NCI-H2029 (cell line): ENCODE measurements at places on chromosomes 1 and 21.

DNA sequence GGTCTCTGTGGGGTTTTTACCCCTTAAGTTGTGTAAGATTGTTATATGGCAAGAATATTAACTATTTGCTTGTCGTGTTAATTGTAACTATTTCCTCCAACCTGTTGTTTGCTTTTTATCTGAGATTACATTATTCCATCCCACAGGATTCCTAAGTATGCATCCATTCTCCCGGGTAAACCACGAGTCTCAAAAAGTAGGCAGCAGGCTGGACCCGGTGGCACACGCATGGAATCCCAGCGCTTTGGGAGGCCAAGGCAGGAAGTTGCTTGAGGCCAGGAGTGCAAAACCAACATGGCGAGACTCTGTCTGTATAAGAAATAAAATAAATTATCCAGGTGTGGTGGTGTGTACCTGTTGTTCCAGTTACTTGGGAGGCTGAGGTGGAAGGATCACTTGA, 12.6 kb upstream of the RSPO1 start:
- no peak for DNase-seq

DNA sequence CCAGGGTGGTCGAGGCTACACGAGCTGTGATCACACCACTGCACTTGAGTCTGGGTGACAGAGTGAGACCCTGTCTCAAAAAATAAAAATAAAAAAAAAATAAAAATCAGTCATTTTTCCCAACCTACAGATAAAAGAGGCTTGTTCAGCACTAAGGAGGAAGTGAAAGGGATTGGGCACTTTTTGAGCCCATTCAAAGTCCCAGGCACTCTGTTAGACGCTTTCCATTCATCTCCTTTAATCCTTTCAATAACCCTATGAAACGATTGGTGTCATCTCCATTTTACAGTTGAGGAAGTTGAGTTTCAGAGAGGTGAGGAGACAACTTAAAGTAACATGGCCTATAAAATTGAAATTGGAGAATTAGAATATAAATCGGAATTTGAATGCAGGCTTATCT, 10.4 kb upstream of the AGO4 start:
- DNase-seq = no peak

GRCh38 chr1:181894439-181894859, 167.1 kb downstream of the ZNF648 start:
- no peak for DNase-seq

- no peak for DNase-seq
These were observed 276.0 kb downstream of the GPATCH2 start for GRCh38 chr1:217354895-217355294.

DNA sequence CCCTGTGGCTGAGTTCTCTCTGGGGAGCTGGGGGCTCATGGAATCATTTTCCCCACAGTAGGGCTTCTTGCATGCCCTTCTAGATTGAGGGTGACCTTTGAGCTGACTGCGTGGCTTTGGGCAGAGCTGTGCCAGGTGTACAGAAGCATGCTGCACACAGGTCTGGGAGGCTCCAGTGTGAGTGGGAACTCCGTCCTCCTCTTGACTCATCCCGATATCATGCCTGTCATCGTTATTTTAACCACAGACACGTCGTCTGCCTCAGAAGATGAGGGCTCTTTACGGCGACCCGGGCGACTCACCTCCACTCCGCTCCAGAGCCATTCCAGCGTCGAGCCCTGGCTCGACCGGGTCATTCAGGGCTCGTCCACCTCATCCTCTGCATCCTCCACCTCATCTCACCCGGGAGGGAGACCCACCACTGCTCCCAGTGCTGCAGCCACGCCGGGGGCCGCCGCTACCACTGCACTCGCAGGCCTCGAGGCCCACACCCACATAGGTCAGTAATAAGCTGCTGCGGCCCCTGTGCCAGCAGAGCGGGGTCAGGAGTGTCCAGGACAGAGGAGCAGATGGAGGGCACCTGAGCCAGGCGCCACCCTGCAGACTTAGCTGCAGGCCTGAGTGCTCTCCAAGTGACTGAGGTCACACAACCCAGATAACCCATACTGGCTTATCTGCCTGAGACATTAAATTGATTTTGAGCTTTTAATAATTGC, 39.8 kb downstream of the DIP2A start:
- DNase-seq = no peak

GRCh38 chr1:110787328-110788071, 85.4 kb upstream of the CD53 start:
- no peak for DNase-seq

GRCh38 chr1:161817176-161817730, 51.1 kb downstream of the ATF6 start:
- no peak for DNase-seq
